ENCODE measurements at places on chromosomes 12 and 14.
A peak's percentile ranks its signal among the peaks of the same experiment; 100 is the strongest.

GRCh38 chr12:57719777-57720605 is 18.6 kb downstream of the AGAP2 start:
- DNase-seq = no peak

DNA sequence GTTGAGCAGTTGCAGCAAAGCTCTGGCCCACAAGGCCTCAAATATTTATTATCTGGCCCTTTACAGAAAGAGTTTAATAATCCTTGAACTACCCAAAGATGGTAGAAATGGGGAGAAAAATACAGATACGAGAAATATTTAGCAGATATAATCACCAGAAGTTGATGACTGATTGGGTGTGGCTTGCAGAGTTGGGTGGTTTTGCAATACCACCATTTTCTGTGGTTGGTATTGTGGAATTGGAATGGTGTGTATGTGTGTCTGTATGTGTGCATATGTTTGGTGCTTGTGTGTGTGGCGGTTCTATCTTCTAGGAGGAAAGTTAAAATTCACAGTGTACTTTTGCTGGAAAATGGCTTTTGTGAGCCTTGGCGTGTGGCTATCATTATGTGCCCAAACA is 85.4 kb upstream of the MANSC4 start:
- DNase-seq = no peak

DNA sequence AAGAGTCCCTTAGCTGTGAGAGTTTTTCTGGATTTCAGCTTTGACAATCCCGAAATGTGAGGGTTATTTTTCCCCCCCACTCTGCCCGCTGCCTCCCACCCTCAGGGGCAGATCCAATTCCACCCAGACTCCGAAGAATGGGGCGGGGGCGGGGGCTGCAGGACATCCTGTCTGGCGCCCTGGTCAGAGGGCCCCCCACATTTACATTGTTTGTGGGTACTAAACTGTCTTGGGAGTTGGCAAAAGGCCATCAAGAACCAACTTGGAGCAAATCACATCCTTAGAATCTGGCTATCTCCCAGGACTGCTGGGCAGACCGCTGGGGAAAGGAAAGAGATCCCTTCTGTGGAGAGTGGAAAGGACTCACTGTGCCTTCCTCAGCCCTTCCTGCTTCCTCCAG is 2.4 kb downstream of the EMP1 start:
- no peak for DNase-seq

DNA sequence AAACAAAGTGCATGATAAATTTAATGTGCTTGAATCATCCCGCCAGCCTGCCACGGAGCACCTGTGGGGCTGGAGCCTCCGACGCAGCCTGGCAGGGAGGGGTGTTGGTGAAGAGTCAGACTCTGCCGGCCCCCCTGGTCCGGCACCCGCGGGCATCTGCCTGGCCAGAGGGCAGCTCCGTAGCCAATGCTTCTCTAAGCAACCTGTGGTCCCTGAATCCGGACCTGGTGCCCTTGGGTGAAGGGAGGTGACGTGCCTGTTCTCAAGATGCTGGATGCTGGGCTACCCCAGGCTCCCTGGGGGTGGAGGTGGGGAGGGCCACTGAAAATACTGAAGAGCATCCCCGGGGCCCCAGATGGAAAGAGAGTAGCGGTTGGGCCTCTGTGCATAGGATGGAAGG is 158.6 kb upstream of the C14orf180 start:
- no peak for DNase-seq

- no peak for DNase-seq
Observed at GRCh38 chr14:91420686-91421085, 3.1 kb upstream of the CCDC88C start.

GRCh38 chr12:83893101-83893500 is 1019.5 kb downstream of the SLC6A15 start:
- no peak for DNase-seq

DNA sequence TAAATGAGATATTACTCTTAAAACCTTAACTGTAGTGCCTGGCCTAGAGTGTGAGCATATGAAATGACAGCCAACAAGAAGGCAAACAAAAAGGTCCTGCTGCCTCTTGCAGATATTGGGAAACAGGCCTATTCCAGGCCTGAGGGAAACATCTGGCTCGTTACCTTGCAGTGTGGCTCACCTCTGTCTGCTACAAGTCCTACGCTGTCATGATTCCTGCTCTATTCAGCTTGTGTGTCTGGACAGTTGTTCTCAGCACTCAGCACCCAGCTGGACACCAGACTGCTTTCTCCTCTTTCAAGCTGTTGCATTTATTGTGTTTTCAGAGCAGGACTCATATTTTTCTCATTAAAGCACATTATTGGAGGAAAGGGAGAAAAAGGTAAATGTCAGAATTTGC is 113.5 kb downstream of the TMTC2 start:
- no peak for DNase-seq

- no peak for DNase-seq
Observed at GRCh38 chr12:107783406-107784376, 9.2 kb downstream of the ASCL4 start.

GRCh38 chr12:108076556-108076955 is 52.5 kb upstream of the WSCD2 start:
- DNase-seq = no peak

DNA sequence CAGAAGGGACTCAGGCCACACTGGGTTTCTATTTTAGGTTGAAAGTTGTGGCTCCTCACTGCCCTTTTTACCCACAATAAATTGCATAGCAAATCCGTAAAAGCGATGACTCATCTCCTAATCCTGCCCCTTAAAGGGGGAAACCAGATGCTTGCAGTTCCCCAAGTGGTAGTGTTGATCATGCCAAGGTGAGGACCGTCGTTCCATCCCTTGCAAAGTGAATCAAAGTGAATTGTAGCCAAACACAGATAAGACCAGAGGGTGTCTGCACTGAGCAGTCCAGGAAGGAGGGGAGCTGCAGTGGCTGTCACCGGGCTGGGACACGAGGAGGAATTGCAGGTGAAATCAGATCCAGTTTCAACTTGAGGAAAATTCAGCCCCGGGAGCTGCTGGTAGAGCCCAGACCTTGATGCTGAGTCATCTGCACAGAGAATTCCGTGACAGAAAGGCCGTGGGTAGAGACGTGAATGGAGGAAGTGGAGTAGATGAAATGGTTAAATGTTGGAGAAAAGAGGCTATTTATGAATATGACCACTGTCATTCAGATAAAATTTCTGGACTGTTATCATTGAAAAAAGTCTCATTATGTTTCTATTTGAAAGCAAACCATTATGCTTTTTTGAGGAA is 44.2 kb upstream of the MMP17 start:
- no peak for DNase-seq

DNA sequence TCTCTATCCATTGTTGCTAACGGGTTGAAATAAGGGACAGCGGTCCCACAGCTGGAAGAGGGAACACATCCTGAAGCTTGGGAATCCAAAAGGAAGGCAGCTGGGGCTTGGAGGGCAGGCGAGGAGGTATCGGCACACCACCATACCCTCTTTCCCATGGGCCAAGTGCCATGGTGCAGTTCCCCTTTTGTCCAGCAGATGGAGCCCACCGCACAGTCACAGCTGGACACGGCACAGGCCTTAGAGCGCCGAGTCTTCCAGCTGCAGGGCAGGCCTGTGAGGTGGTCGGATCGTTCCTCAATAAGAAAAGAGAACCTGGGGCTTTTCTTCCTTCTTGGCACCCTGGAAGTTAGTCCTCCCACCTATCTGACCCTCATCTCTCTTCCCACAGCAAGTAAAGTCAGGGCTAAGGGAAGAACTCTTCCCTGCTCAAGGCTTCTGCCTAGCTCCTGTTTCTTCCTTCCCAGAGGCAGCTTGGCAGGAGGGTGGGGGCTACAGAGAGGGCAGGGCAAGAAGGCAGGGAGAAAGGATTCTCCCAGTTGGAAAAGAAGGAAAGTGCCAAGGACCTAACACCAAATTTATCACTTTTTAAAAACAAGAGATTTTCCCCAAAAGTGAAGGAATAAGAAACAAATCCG is 8.6 kb downstream of the PPP1R1A start:
- DNase-seq = peak; percentile 56

- DNase-seq = no peak
Observed at GRCh38 chr14:61406675-61407074, 85.3 kb downstream of the PRKCH start.

DNA sequence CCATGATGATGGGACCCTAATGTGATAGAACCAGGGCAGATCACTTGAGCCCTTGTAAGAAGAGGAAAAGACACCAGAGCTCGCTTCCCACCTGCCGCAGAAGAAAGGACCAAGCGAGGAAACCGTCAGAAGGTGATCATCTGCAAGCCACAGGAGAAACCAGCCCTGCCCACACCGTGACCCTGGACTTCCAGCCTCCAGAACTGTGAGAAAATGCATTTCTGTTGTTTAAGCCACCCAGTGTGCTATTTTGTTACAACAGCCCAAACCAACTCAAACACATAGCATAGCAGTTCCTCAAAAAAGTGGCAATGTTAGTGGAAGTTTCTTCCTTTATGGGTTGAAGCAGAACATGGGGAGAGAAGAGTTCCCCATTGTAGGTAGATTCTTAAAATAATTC is 107.9 kb upstream of the BCL2L14 start:
- no peak for DNase-seq

GRCh38 chr12:67633708-67634107 is 14.8 kb upstream of the DYRK2 start:
- DNase-seq = no peak

GRCh38 chr12:54558311-54558710 is 8.9 kb downstream of the PDE1B start:
- no peak for DNase-seq

GRCh38 chr14:44613061-44613712 is 106.1 kb upstream of the FSCB start:
- no peak for DNase-seq

DNA sequence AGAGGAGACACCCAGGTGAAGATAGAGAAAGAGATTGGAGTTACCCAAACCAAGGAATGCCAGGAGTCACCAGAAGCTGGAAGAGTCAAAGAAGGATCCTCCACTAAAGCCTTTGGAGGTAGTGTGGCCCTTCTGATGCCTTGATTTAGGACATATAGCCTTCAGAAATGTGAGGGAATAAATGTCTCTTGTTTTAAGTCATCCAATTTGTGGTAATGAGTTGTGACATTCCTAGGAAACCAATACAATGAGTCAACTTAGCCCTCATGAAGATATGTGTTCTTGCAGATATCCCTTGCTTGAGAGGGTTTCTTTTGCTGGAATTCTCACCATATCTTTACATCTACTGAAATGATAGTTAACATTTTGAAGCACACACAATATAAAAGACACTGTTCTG is 58.8 kb downstream of the CCER1 start:
- no peak for DNase-seq

GRCh38 chr12:30796313-30796780 is 41.6 kb upstream of the CAPRIN2 start:
- DNase-seq = no peak

DNA sequence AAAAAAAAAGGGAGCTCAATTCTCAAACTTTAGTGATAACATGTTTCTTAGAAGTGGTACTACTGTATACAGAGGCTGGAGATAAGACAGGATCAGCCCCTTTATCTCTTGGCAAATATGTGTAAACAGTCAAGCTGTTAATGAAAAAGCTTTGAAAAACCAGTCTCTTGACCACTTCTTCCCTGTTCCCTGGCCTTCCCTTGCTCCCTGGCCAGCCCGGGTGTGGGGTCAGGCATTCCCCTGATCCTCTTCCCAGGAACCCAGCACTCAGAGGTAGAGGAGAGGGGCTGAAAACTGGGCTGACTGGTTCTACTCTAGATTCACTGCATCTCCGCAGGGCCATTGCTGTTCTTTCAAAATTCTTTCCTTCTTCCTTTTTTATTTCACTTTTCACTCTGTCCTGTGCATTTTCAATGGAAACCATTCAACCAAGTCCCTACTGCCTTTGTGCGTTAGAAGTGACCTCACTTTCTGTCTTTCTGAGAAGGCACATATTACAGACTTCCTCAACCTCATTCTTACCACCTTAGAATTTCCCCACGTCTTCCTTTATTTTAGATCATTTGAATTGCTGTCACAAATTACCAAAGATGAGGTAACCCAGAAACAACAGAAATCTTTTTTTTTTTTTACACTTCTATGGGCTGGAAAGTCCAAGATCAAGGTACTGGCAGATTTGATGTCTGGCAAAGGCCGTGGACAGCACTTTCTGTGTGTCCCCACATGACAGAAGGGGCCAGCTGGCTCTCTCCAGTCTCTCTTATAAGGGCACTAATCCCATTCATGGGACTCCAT is 5.7 kb downstream of the GNG2 start:
- DNase-seq = no peak

DNA sequence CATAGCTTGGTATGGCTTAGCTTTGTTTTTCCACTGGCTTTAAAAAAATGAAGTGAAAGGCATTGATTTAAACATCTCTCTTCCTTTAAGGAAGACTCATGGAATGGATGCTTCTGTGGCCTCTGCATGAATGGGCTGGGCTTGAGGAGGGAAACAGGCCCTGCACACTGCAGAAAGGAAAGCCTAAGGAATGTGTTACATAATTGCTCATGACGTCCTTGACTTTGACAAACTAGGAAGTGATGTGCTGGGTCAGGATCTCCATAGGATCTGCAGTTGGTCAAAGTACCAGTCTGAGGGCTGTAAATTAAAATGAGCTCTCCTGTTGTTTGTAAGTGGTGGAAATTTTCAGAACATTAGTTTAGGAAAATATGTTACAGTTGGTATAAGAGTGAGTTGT is 12.7 kb downstream of the SAMD4A start:
- DNase-seq = no peak

GRCh38 chr12:51850965-51851299 is 2.4 kb upstream of the FIGNL2 start:
- no peak for DNase-seq

DNA sequence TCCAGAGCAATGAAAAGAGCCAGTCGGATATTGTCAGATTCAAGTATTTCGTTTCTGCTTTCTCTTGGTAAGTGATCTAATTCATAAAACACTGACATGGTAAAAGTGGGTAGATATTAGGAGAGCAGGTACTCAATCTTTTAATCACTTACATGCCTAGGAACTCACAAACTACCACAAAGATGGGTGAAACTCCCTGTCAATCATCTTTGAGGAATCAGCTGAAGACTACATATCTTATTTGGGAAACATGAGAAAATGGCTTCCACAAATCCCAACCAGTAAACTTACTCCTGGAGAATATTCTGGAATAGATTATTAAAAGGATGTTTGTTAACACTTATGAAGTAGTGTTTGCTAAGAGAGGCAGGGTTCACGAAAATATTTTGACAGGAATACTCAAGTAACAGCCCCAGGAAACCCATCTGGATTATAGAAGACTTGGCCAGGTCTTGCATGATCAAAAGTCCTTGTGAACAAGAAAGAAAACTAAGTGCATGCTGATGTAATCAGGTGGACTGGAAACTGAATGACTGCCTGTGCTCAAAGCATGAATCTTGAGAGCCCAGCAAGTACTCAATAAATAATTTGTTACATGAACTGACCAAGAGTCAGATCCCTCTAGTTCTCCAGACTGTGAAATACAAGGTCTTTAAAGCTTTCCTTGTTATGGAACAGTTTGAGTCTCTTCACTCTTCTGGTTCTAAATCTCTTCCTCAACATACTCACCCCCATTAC is 15.5 kb downstream of the CNIH1 start:
- DNase-seq = no peak
